Kidney (tissue), 22 donors: ENCODE measurements at places on chromosomes 12 and 14. TPM values are rescaled to one million over a fixed set of nuclear protein-coding genes. Genes with fewer than 3 reads are reported as not detected.

The CLEC12A gene
- 1.3 TPM for polyA plus RNA-seq

The KRT71 gene
- polyA plus RNA-seq: not detected

The ANKS1B gene
- 1.7 TPM for polyA plus RNA-seq

The KRT6C gene
- not detected for polyA plus RNA-seq

The SERPINA3 gene
- polyA plus RNA-seq: 786 TPM

The RERGL gene
- polyA plus RNA-seq: 48.4 TPM

The BEST3 gene
- polyA plus RNA-seq: 0.82 TPM

- DNase-seq: peak; percentile 99
Measured at GRCh38 chr12:68686595-68687521, at the start of gene NUP107. Gene NUP107 (plus strand): TSS chr12:68686978. CDS start chr12:68687066, 88 bp downstream.

DNA sequence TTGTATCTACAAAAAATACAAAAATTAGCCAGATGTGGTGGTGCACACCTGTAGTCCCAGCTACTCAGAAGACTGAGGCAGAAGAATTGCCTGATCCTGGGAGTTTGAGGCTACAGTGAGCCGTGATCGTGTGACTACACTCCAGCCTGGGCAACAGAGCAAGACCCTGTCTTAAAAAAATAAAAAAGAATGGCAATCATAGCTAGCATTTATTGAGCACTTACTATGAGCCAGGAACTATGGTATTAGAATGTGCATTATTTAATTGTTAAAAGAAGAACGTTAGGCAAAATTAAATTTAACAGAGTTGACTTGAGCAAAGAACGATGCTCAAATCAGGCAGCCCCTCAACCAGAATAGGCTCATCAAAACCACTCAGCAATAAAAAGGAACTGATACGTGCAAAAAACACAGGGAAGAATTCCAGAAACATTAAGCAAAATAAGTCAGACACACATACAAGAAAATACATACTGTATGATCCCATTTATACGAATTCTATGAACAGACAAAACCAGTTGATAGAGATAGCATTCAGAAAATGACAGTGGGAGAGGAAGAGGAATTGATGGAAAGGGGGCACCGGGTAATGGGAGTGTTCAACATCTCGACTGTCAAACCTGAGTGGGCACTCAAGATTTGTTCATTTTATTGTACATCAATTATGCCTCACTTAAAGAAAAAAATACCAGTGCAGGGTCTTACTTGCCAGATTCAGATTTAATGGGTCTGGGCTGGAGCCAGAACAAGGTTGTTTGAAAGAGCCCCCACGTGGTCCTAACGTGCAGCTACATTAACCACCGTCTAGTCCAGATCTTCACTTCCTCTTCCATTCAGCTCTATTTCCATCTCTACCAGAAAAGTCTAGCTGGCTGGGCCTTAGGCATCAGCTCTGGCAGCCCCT, 8.0 kb downstream of the SCNN1A start:
- peak; percentile 31 for DNase-seq

DNA sequence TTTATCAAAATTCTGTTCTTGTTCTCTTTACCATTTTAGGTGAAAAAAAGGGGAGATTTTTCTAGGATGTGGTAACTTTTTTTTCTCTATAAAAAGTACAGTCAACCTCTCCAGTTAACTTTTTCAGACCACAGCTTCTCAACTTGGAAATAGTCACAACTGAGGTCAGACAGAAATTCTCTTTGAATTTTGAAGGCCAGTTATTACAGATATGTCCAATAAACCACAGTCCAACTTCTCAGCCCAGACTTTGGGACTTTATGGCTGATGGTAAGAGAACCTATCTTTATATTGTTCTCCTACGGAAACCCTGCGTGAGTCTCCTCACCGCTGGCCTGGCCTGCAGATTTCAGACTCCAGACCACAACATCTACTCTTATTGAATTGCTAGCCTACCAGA, 176.7 kb downstream of the DACT1 start:
- no peak for DNase-seq

GRCh38 chr14:34733245-34733644, 18.9 kb upstream of the CFL2 start:
- no peak for DNase-seq

DNA sequence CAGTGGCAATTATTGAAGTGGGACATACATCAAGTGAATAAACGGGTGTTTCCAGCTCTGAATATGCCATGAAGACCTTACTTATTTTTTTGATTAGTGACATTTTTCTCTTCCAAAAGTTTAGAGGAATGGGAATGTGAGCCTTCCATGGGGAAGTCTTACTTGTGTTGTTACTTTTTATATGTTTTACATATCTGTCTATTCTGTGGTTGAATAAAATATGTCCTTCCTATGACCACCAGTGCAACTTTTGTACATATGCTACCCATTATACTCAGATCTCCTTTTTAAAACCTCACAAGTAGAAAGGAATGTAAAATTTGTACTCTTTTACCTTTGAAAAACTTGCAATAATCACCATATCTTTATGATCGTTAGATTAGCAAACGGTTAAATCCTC, 132.7 kb downstream of the MSRB3 start:
- DNase-seq: no peak

DNA sequence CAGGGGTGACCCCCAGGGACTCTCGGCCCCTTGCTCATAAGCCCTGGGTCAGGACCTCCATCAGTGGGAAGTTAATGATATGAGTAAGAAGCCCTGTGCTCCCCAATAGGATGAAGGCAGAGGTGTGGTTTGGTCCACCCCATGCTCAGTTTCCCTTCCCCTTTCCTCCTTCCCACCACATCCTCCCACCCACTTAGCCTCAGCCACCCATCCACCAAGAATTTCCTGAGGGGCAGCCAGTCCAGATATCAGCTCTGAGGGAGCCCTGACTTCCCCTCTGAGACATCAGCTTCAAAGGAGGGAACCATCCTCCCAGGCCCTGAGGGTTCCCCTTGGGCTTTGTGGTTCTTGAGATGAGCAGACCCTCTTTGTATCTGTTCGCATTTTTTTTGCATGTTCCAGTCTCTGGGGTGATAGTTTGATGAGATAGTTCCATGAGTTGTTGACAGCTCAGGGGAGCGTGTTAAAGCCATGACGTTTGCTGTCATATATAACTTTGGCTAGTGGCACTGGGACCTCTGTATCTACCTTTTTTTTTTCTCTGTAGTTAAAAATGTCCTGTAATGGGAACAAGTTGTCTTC, 71.2 kb downstream of the LGMN start:
- no peak for DNase-seq

DNA sequence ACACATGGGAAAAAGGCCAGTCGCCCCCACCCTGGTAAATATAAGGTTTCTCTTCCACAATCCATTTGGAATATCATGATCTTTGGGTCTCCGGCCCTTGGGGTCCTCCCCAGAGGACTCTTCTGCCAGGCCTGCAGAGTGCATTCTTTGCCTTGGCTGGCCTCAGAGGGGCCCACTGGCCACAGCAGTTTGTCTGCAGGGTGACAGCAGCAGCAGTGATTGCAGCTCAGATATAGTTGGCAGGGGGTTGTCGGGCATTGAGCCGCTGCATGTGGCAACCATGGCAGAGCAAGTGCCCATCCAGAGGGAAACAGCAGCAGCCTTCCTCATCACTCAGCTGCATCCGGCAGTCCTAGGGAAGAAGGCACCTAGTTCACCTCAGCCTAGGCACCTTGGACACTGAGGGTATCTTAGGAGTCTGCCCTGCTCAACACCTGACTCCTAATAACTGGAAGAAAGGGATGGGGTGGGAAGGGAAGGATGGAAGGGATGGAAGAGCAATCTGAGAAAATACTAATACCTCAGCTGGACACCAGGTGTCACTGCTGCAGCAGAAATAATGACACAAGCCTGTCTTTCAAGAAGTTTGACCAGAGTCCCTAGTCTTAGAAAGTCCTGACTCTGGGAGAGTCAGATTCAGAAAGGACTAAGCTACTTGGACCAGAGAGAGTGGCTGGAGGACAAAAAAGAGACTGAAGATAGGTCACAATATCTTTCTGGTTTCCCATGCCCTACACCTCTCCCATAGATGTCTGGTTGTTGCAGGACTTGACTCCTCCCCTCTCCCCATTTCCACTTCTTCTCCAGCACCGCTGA, 8.9 kb downstream of the AJUBA start:
- DNase-seq: no peak

DNA sequence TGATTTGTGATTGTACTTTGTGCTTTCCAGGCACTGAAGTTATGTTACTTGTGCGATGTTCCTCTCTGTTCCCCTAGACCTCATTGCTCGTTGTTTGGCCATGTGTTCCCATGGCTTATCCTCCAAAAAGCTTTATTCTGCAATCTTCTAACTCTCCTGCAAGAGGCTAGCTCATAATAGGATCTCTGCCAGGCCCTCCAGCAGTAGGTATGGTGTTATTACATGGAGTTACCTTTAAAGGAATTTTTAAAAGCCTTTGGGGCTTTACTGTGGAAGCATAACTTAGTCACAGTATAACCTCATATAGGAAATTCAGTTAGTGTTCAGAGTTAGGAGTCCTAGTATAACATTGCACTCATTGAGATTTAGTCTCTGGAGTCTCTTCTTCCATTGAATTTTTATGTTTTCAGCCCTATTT, 292.3 kb downstream of the RAD51B start:
- DNase-seq: no peak

- DNase-seq: no peak
Measured at GRCh38 chr14:59126714-59127436, 61.6 kb upstream of the DAAM1 start.

- no peak for DNase-seq
Measured at GRCh38 chr12:121520586-121521086, 60.2 kb downstream of the KDM2B start.

DNA sequence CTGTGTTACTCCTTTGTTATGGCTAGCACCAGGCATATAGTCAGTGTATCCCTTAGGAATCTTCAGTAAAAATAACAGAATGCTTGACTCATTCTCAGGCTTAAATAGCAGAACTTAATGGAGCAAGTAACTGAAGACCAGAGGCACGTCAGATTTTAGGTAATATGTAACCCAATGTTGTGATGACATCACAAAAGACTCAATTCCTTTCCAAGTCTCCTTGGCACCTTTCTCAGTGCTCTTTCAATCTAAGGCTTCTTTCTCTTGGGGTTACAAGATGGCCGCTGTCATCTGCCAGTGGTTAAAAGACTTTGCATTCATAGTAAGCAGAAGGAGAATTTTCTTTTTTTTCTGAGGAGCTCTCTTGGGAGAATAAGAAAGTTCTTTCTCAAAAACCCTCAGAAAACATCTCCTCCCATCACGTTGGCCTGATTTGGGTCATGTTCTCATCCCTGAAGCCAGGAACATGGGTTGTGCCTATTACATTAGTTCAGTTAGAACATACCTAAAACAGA, 33.4 kb upstream of the DCN start:
- DNase-seq: peak; percentile 59

DNA sequence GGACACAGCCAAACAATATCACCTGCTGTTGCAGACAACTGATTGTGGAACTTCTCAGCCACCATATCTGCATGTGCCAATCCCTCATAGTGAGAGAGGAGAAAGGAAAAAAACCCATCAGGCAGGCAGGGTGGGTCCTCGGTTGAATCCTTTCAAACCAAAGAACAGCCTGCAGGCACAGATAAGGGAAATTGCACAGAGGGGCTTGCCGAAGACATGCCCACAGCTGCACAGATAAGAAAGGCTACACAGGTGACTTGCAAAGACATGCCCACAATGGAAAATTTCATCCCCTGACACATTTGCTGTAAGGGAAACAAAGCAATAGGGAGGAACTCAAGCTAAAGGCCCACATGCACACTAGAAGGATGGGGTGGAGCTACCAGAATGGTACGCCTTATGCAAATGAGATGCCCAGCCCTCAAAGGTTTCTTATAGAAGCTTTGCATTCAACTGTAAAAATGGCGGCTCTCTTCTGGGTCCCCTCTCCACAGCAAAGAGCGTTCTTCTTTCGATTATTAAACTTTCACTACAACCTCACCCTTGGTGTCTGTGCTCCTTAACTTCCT, 170.0 kb upstream of the TMPO start:
- DNase-seq: no peak

DNA sequence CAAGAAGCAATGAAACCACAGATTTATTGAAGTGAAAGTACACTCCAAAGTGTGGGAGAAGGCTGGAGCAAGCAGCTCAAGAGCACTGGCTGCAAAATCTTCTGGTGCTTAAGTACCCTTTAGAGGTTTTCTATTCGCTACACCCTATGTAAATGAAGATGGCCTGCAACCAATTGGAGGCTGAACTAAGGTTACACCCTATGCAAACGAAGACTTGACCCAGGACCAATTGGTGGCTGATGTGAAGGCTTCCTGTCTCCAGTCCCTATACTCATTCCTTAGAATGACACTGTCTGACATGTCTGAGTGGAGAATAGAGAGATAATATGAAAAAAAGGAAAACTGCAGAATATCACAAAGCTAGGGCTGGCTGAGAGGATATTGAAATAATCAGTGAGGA, 57.2 kb downstream of the ALG10B start:
- no peak for DNase-seq

GRCh38 chr12:80272387-80272915, 171.6 kb upstream of the PTPRQ start:
- DNase-seq: no peak

DNA sequence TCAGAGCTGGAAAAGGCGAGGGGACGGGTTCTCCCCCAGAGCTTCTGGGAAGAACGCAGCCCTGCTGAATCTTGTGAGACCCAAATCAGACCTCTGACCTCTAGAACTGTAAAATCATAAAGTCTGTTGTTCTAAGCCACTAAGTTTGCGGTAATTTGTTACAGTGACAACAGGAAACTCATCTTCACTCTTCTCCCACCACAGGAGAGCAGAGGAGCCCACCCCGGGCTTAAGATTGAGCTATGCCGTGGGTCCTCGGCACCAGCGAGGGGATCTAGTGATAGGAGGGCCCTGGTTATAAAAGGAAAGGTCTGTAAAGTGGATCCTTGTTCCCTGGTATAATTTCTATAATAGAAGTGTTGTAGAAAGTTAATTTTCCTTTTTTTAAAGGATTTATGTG, 7.6 kb downstream of the MLXIP start:
- no peak for DNase-seq

DNA sequence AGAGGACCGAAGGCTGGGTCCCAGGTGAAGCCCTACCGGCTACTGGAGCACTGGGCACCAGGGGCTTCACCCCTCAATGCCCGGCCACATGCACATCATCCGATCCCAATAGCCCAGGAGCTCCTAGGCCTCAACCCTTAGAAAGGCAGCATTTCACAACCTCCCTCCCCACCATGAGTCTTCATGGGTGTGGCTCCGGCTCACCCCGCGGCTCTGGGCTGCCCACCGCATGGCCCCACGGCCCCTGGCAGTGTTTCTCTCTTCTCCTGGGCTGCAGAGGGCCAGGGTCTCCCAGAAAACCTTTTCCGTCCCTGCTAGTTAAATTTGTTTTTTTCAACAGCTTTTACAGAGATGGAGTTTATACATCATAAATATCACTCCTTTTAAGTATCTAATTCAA, 28.6 kb upstream of the DLK1 start:
- no peak for DNase-seq

DNA sequence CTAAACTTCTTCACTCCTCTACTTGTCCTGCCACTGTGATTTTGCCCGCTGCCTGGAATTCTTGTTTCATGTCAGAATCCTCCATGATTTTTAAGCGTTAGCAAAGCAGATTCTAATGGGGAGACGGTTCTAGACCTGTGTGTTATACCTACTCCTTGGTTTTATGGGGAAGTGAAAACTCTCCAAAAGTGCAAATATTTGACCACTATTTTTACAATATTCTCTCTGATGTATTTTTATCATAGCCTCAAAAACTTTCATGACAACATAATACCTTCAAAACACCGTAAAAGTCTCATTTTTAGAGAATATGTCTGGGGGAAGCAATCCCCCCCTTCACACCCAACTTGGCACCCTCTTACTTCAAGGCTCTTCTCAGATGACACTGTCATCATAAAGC, 12.9 kb upstream of the KRAS start:
- no peak for DNase-seq

GRCh38 chr12:9347328-9348127, 139.3 kb upstream of the PZP start:
- no peak for DNase-seq
